ENCODE measurements at places on chromosomes 6 and 20.
A peak's percentile ranks its signal among the peaks of the same experiment; 100 is the strongest.

- no peak for DNase-seq
Measured at GRCh38 chr6:23184351-23184750, 615.0 kb downstream of the HDGFL1 start.

- peak; percentile 67 for DNase-seq
Measured at GRCh38 chr6:16849988-16850680, 88.9 kb upstream of the ATXN1 start.

DNA sequence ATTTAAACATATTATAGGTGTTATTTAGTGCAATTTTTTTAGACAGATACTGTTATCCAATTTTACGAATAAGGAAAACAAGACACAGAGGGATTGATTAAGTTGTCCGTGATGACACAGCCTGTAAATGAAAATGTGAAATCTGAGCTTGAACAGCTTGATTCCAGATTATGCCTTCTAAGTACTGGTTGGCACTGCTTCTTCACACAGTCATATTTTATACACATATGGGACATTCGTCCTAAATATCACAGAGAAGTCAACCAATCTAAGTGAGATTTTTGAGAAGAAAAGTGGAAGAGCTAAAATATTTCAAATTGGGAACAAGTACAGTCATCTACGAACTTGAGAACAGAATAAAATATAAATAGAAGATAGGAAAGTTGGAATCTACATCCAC lies 756.3 kb downstream of the BCKDHB start:
- no peak for DNase-seq

DNA sequence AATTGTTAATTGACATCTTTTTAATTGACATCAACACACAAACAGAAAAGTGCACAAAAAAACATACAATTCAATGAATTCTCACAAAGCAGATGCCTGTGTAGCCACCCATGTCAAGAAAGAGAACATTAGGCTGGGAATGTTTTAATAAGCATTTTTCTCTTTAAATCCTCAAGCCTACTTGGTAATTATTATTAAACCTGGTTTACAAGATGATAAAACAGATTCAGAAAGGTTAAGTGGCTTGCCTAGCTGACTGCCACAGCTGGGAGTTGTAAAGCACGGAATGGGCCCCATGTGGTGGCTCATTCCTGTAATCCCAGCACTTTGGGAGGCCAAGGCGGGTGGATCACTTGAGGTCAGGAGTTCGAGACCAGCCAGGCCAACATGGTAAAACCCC lies 90.0 kb upstream of the AKAP12 start:
- DNase-seq: no peak

DNA sequence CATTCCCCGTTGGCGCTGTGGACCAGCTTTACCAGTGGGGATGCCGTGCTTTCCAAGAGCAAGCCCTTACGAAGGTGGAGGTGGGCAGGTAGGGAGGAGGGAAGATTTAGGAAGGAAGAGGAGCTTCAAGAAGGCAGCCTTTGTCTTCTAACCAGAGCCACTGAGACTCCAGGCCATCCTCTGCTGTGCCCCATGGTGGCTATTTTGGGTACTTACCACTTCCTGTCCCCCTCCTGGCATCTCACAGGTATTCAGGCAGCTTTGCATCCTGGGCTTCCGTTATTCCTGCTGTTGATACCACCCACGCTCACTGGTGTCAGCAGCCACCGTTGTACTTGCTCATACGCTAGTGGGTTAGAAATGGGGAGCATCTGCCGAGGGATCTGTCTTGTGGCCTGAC lies 22.9 kb downstream of the ERMARD start:
- DNase-seq: no peak

GRCh38 chr6:56947924-56948323 lies 7.0 kb upstream of the BEND6 start:
- DNase-seq: no peak

GRCh38 chr6:15365273-15365687 lies 119.4 kb downstream of the JARID2 start:
- peak; percentile 68 for DNase-seq

- no peak for DNase-seq
Measured at GRCh38 chr6:137265561-137266308, 46.5 kb upstream of the IFNGR1 start.

GRCh38 chr6:140567466-140567865 lies 1193.0 kb upstream of the CITED2 start:
- DNase-seq: no peak

DNA sequence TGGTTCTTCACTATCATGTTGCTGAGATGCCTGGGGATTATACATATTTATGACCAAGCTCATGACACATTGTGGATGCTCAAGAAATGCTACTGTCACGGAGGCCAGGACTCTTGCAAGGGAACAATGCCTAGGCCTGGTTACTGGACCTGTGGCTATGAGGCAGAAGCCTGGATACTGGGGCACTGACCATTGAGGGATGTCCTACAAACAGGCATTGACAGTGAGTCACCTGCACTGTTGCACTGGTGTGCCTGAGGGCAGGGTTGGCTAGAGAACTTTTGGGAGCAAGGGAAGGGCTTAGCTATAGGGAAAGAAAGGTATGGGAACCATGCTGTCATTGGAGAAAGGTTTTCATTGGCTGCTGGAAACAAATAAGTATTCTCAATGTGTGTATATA lies 313.1 kb upstream of the SUPT3H start:
- DNase-seq: no peak

GRCh38 chr6:148701375-148701774 lies 45.5 kb upstream of the UST start:
- DNase-seq: no peak

- DNase-seq: peak; percentile 98
Measured at GRCh38 chr20:60055740-60056139, 97.5 kb downstream of the CDH26 start.

- peak; percentile 18 for DNase-seq
Measured at GRCh38 chr6:137944793-137945498, 77.9 kb downstream of the TNFAIP3 start.

DNA sequence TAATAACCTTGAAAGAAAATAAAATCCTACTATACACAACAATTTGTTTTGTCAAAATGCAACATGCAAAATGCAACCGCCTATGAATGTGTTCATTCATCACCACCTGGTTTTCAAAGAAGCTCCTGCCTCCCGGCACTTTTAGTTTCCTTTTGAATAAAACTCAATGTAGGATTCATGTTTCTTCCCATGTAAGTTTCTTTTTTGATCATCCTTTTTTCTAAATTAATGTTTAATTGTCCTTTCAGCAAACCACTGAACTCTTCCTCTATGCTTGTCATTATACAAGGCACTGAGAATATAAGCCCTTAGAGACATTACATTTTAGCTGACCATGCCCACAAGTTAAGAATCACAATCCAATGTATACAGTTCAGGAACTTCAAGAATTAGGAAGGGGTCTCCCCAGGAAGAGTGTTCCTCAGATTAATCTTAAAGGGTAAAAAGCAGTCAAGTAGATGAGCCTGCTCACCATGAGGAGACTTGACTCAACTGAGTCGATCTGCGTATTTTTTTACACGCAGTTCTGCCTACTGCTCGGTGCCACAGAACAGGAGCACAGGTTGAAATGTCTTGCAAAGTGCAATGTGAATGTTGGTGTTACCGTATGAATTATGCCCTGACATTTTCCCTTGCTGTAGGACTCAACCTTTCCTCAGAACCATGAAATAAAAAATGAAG lies 7.2 kb upstream of the THEMIS start:
- no peak for DNase-seq

DNA sequence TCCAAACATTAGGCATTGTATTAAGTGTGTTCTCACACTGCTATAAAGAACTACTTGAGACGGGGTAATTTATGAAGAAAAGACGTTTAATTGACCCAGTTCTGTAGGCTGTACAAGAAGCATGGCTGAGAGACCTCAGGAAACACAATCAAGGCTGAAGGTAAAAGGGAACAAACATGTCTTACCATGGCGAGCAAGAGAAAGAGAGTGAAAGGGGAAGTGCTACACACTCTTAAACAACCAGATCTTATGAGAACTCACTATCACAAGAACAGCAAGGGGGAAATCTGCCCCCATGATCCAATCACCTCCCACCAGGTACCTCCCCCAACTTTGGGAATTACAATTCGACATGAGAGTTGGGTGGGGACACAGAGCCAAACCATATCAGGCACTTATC lies 86.6 kb upstream of the TOP1 start:
- DNase-seq: no peak

GRCh38 chr6:107894809-107895396 lies 63.1 kb downstream of the SEC63 start:
- no peak for DNase-seq

GRCh38 chr6:106731144-106731842 lies 101.9 kb downstream of the QRSL1 start:
- no peak for DNase-seq

DNA sequence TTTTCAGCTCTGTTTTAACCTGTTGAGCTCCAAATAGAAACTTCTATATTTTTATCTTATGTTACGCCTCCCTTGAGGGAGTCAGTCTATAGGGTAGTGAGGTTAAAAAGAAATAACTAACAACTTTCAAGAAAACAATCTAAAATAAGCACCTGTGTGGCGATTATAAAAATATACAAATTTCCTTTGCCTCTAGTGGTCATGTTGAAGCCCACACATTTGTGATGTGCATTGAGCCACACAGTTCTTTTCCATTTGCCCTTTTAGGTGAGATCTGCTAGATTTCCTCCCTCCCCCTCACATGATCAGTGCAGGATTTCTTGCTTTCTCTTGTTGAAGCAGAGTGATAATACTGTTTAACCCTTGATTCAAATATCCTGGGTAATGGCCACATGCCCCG lies 84.2 kb downstream of the MYB start:
- no peak for DNase-seq
